Activated CD8-positive, alpha-beta memory T cell treated with anti-CD3 and anti-CD28 coated beads for 48 hours (primary cell): ENCODE measurements at places on chromosomes 3 and 15.

DNA sequence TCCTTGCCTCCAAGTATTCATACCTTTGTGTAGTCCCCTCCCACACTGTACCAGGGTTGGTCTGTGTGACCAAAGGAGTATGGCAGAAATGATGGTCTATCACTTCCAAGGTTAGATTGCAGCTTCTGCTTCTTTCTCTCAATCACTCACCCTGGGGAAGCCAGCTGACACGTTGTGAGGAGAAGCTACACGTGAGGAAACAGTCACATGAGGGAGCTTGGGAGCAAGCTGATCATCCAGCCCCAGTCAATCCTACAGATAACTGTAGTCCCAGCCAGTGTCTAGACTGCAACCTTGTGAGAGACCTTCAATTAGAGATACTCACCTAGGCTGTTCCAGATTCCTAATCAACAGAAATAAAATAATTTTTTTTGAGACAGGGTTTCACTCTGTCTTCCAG, 6.2 kb upstream of the ZNF774 start:
- no peak for DNase-seq

- DNase-seq = no peak
Measured at GRCh38 chr3:45227071-45227820, 1.2 kb upstream of the TMEM158 start.

- DNase-seq = no peak
Measured at GRCh38 chr3:114356525-114356924, 62.7 kb downstream of the TIGIT start.

DNA sequence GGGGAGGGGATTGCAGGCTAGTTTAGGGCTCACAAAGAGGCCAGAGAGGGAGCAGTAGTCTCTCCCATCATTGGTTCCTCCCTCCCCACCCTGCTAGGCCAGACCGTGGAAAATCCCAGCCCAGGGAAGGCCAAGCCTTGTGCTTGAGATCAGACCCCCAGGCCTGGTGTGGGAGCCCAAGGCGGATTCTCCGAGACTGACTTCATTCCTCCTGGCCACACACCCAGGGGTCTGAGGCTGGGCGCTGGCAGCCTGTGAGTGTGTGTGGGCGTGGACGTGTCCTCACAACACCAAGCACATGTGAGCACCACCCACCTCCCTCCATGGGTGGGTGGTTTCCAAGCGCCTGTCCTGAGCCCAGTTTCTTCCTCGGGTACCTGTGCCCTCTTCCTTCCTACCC, 4.1 kb downstream of the LOXL1 start:
- no peak for DNase-seq

- no peak for DNase-seq
Measured at GRCh38 chr3:157999246-157999645, 107.0 kb downstream of the SHOX2 start.

- DNase-seq = no peak
Measured at GRCh38 chr3:52422669-52423068, 22.2 kb downstream of the SEMA3G start.

DNA sequence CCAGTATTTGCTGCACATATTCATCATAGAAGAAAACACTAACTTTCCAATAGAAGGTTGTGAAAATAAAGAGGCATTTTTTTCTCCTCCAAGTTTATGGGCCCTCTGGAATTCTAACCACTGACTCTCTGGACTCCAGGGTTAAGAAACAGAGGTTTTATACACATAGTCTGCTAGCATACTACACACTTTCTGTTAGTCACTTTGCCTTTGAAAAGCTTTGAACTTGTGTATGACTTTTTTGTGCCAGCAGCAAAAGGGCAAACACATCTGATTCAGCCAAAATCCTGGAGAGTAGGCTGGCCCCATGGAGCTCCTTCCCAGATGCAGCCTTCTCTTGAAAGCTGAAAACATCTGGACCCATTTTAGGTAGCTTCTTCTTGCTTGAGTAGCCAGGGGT, 6.2 kb downstream of the ZIC4 start:
- no peak for DNase-seq

- DNase-seq = no peak
Measured at GRCh38 chr3:197430934-197431333, 124.8 kb downstream of the BDH1 start.

DNA sequence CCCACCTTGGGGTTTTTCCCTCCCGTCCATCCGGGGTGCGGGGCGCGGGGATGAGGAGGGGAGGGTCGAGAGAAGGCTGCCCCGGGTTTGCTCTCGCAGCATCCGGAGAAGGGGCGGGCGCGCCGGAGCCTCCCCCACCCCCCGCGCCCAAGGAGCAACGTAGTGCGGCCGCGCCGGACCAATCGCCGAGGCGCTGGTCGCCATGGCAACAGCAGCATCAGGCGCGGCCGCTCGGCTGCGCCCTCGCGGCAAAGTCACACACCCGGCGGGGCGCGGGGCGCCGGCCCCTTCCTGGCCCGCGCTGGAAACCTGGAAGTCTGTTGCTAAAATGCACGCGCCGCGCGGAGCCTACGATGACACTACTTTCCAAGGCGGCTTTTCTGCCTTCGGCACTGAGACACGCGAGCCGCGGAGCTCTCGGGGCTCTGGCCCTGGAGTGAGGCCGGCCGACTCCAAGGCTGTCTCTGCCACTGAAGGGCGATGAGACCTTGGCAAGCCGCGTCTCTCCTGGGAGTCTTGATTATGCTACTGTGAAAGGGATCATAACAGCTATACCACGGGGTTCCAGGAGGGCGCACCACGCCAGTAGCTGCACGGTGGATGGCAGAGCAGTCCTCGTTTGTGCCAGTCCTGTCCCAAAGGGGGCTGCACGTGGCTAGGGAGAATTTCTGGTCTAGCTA, at the start of gene IQSEC1:
IQSEC1 (minus strand) TSS at position 104 of the 680 bp plus-strand sequence. CDS start 415 bp downstream, outside the sequence.
- peak; percentile 62 for DNase-seq

GRCh38 chr15:89209057-89209456, 12.3 kb downstream of the RLBP1 start:
- DNase-seq = no peak

DNA sequence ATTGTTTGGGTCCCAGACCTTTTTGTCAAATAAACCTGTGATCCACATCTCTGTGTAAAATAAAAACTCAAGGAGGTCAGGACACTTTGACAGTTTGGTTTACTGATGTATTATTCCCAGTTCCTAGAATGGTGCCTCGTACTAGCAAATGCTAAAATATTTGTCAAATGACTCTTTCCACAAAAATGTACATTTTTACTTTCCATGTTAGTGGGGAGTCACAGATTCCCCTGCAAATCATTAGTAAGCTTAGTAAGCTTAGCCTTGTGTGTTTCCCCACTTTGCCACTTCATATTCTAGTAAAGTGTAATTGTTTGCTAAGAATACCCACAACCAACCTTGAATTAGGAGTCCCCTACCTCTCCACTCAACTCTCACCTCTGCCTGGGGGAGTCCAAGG, 2.4 kb upstream of the MAGI1 start:
- no peak for DNase-seq

DNA sequence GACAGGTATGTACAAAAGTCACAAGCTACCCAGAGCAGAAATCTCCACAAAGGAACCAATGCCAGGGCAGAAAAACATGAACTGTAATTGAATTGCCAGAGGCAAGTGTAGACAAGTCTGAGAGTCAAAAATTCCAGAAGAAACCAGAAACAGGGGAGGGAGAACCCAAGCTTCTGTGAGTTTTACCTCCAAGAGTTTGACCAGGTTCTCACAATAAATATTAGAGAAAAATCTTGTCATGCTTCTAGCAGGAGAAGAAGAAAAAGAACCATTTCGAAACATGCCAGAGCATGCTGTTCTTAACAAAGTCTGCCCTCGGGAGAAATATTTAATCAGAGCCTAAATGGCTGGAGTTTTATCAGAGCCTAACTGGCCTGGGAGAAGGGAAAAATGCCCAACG, 32.5 kb upstream of the AP3B2 start:
- no peak for DNase-seq

DNA sequence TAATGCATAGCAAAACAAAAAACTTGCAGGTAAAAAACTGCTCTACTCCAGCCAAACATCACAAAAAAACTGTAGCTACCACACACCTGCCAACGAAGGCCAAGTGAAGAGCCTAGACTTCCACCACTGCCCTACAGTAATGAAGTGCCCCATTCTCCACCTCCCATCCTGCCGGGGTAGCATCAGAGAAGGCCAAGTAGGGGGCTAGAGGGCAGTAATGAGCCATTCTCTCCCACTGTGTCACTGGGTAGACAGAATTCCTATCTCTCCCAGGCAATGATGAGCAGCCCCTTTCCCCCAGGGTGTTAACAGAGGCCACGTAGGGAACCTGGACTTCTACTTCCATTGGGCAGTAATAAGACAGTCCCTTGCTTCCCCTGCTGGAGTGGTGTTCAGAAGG, 9.5 kb downstream of the SEC22C start:
- no peak for DNase-seq

DNA sequence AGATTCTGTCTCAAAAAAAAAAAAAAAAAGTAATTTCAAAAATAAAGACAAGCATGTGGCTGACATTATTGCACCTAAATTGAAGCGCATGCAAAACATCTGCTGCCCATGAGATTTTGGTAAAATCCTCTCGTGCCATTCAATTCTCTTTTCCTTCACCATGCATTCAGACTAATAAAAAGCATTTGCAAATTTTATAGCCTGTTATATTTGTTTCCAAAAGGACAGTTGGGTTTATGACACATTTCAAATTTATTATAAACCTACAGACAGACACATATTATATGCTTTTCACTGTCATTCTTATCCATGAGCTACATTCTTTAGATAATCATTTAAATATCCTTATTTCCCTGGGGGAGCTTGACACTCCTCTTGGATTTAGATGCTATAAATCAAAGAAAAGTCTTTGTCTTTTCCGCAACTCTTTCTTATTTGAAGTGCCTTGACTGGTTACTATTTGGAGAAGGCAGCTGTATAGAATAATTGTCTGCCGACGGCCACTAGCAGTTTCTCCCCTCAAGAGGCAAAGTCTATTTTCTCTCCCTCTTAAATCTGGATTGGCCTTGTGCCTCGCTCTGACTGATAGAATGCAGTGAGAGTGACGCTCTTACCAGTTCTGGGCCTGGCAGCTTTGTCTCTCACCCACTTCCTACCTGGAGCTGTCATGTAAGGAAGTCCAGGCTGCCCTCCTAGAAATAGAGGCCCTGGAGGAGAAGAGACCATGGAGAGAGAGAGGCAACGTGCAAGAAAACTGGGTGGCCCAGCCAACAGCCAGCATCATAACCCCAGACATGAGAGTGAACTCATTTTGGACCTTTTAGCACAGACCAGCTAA, 6.8 kb upstream of the LRIG1 start:
- DNase-seq = no peak

DNA sequence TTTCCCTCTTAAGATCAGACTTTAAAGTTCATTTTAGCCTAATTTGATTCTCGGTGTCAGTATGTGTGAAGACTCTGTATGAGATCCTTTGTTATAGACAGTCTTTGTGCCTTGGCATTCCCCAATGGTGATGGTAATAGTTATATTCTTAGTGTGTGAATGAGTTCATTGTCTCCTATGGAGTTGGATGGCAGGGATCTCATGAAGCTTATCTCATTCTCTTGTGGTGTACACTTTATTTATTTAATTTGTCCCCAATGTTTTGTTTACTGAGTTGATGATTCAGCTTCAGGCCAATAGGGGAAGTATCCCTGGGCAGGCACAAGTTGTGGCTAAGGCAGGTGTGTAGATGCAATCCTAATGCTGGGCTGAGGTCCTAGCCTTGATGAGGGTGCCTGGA, 222.0 kb upstream of the DPPA4 start:
- no peak for DNase-seq

DNA sequence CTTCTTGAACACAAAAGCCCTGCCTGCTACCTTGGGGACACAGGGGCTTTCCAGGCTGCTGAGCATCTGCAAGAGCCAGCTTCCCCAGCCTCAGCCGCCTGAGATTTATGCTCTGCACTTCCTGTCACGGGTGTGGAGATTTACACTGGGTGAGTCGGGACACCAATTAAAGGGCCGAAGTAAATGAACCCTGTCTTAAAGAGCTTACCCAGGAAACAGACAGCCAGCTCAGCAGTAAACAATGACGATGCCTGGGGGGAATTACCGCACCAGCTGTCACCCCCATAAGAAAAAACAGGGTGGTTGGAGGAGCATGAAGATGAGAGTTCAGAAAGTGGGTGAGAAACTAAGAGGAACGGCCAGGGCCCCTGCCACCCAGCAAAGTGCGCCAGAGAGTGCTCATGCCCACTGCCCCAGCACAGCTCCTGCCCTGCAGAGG, 37.5 kb upstream of the IQSEC1 start:
- no peak for DNase-seq

- no peak for DNase-seq
Measured at GRCh38 chr15:74631935-74632560, 16.4 kb downstream of the CLK3 start.

DNA sequence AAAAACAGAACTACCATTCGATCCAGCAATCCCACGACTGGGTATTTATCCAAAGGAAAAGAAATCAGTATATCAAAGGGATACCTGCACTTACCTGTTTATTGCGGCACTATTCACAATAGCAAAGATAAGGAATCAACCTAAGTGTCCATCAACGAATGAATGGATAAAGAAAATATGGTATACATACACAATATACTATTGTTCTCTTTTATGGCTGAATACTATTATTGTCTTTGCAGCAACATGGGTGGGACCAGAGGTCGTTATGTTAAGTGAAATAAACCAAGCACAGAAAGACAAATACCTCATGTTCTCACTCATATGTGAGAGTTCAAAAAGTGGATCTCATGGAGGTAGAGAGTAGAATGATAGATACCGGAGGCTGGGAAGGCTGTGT, 118.3 kb upstream of the FAM3D start:
- DNase-seq = no peak

DNA sequence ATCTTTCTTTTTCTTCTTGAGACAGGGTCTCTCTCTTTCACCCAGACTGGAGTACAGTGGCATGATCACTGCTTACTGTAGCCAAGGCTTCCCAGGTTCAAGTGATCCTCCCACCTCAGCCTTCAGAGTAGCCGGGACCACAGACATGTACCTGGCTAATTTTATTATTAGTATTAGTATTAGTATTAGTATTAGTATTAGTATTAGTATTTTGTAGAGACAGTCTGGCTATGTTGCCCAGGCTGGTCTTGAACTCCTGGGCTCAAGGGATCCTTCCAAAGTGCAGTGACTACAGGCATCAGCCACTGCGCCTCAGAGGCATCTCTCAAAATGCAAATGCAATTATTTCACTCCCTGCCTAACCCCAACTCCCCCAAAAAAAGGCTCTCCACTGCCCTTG, 1.7 kb downstream of the KIF7 start:
- DNase-seq = no peak

DNA sequence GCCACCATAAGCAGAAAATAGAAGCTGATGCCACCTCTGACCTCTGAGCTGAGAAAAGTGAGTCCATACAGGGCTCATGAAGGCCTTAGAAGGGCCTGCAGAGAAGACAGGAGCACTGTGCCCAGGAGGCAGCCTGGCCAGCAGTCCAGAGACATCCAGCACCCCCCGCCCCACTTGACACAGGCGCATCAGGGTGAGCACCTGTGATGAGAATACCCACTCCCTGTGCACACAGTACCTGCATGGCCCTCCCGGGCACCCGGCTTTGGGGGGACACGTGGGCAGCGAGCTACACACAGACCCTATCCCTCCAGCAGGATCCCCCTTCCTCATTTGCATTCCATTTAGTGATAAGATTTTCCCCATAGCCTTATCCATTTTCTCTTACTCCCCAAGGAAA, 63.6 kb upstream of the NSMCE3 start:
- DNase-seq = no peak
